ENCODE measurements at places on chromosomes 13 and 19.

GRCh38 chr13:34816908-34817665 is 125.0 kb upstream of the NBEA start:
- DNase-seq, result no peak

DNA sequence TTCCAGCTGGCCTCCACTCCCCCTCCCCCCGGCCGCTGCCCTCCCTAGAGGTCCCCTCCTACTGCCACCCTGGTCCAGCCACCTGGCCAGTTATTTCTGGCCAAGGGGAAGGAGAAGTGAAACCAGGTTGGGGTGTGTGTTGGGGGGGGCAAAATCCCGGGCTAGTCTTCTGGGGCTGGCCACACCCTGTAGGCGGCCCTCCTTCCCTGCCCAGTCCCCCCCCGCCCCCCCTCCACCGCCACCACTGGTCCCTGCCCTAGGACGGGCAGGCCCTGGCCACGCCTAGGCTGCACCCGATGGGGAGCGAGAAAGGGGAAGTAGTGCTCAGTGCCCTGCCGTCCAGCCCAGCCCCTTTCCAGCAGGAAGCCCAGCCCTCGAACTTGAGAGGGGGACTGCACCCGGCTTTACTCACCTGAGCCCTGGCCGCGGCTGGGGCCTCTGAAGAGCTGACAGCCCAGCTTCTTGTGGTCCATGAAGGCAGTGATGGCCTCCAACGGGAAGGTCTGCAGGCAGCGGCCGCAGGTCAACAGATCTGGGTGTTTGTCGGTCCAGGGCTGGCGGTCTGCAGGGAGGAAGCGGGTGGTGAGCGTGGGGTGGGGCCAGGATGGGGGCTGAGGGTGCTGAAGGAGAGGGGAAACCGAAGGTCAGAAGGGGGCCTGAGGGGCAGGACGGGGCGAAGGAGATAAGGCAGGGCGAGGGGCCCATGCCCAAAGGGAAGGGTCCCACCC is 813 bp downstream of the ZNF296 start:
- DNase-seq, result no peak

DNA sequence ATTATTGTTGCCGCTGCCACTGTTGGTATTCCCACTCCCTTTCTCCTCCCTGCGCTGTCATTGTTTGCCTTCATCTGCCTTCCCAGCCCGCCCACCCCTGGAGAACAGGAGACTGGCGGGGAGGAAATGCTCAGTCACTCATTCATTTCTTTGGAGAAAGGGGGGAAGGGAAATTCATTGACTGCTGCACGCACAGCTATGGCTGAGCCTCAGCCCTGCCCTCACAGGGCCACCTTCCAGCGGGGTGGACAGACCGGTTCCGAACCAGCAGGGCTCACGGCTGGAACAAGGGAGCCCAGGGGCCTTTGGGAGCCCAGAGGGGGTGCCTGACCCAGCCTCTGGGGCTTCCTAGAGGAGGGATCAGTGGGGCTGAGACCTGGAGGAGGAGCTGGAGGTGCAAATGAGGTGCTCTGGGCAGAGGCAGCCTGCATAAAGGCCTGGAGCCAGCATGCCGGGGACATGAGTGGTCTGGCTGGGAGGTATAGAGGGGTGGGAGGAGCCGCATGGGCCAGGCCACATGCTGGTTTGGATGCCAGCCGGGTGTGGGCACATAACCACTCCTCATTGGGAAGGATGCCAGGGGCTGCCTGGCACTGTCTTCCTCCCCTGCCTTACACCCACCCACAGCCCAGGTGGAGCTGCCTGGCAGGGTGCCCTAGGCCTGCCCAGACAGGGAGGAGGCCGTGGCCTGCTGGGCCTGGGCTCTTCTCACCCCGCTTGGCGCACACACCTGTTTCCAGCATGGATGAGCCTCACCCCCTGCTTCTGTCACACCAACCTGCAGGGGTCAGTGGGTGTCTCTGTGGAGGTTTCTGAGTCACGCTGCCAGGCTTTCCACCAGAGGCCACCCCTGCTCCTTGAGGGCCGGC is 26.8 kb downstream of the PPP5C start:
- DNase-seq, result no peak

GRCh38 chr13:25286308-25286968 is 850 bp downstream of the MTMR6 start:
- peak; percentile 37 for DNase-seq

DNA sequence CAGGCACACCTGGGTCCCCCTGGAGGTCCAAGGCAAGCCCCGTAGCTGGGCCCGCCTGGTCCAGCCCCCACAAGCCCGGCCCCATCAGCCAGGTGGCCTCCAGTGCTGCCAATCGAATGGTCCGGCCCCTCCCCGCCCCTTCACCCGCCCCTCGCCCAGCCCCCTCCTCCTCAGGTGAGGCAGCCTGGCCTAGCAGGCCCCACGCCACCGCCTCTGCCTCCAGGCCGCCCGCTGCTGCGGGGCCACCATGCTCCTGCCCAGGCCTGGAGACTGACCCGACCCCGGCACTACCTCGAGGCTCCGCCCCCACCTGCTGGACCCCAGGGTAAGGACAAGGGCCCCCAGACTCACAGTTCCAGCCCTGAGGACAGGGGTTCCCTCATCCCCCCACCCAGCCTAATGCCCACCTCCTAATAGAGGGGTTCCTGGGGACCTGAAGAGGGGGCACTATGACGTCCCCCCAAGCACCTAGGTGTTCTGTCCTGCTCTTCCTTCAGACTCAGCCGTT is at the start of gene HPN:
Gene HPN, plus strand, starts transcription at position 174 of the 508 bp plus-strand sequence. CDS start 786 bp downstream, outside the sequence.
- DNase-seq, result no peak

- DNase-seq, result no peak
Measured at GRCh38 chr13:109759609-109760008, 26.8 kb downstream of the IRS2 start.

- DNase-seq, result no peak
Measured at GRCh38 chr13:111557921-111558699, 237.7 kb downstream of the TEX29 start.

DNA sequence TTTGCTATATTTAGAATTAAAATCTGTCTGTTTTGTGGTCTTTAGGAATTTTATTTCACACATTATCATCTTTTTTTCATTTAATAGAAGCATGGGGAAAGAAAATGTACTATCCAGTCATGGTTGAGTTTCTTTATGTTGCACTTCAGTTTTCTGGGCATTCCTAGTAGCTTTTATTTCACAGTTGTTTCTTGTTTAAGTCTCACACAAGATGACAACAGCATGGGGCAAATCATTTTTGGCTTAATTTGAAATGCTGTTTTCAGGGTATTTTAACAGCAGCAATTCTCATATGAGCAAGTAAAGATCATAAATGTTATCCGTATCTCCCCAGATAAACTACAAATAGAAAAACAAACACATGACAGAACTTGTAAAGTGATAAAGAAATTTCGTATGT is 1600.2 kb downstream of the PCDH9 start:
- DNase-seq, result no peak

GRCh38 chr19:2624537-2625091 is 77.9 kb downstream of the GNG7 start:
- DNase-seq, result no peak

DNA sequence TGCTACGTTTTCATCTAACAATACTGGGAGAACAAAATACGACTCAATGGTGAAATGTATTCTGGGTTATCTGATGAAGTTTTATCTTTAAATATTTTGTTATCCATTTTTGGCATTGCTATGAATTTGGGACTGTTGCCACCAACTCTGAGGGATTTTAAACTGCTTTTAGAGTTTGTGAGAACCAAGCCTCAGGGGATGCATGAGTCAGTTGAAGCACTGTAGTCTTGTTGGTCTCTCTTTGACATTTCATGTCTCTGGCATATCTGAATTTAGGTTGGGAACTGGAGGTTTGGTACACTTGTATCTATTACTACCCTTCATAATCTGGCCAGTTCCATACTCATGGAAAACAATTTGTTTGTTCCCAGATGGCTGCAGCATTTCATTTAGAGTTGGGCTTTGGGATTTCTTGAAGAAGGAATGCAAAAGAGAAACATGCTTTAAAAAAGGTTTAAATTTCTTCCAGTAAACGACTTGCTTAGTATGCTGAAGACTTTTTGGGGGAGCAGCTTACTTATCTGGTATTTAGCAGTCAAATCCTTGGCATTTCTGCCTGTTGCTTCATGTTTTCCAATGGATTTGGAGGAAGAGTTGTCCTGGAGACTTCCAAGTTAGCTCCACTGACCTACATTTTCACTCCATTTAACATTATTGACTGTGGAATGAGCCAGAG is 28.9 kb downstream of the ARHGEF7 start:
- no peak for DNase-seq

DNA sequence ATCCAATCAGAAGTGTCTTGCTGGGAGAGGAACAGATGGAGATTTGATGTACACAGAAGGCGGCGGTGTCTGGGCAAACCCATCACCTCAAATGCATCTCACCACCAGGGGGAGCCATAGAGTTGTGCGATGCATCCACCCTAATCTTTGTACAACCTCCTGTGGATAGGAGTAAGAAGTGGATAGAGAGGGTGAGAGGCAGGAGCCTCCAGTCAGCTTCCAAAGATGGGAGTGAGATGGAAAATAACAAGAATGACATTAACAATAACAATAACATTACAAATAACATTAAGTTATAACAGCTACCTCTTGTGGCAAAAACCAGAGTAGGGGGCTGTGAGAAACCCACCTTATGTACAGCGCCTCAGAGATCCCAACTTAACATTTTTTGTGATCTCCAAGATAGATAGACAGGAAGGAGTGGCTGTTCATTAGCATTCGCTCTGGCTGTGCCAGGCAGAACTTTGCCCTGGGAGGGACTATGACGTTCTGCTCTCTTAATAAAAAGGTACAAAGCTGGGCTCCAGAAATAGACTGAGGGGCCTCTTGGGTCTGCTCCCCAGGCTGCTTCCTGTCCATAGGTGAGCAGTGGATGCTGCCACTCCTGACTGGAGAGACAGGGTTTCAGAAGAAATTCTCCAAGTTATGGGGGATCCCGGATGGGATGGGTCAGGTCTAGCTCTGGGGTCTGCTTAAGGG is 5.2 kb upstream of the CEACAM18 start:
- peak; percentile 60 for DNase-seq

DNA sequence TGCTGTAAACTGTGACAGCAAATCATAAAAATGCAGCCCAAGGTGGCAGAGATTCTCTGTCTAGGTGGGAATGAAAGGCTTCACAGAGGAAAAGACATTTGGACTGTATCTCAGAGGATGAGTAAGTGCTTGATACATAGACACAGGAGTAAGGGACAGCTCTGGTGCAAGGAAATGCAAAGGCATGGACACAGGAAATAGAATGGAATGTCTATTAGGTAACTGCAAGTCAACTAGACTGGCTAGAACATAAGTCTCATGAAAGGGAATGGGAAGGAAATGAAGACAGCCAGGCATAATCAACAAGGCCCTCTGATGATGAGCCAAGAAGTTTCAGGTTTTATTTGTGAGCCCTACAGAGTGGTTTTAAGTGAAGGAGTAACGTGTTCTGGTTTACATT is 321.7 kb downstream of the SUCLA2 start:
- no peak for DNase-seq

GRCh38 chr13:53121919-53122318 is 93.3 kb downstream of the OLFM4 start:
- no peak for DNase-seq

GRCh38 chr13:76024151-76024550 is 388.0 kb downstream of the LMO7 start:
- no peak for DNase-seq

- no peak for DNase-seq
Measured at GRCh38 chr13:99075268-99076191, 97.7 kb upstream of the DOCK9 start.

GRCh38 chr13:46951516-46951915 is 54.7 kb upstream of the HTR2A start:
- no peak for DNase-seq
